ENCODE measurements at places on chromosomes 3 and 15.

GRCh38 chr15:29055876-29056275 is 170.1 kb downstream of the APBA2 start:
- no peak for DNase-seq

DNA sequence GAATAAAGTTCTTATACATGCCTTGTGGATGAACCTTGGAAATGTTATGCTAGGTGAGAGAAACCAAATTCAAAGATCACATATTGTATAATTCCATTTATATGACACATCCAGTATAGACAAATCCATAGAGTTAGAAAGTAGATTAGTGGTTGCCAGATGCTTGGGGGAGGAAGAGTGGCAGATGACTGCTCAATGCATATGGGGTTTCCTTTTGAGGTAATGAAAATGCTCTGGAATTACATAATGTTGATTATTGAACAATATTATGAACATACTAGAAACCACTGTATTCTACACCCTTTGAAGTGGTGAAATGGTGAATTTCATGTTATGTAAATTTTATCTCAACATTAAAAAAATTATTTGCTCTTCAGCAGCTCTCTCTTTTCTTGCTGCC is 100.8 kb downstream of the DHX36 start:
- no peak for DNase-seq

- DNase-seq, result no peak
These were observed 643 bp downstream of the MYO5A start for GRCh38 chr15:52527911-52528563.

- no peak for DNase-seq
These were observed 6.0 kb downstream of the IL1RAP start for GRCh38 chr3:190519886-190520285.

DNA sequence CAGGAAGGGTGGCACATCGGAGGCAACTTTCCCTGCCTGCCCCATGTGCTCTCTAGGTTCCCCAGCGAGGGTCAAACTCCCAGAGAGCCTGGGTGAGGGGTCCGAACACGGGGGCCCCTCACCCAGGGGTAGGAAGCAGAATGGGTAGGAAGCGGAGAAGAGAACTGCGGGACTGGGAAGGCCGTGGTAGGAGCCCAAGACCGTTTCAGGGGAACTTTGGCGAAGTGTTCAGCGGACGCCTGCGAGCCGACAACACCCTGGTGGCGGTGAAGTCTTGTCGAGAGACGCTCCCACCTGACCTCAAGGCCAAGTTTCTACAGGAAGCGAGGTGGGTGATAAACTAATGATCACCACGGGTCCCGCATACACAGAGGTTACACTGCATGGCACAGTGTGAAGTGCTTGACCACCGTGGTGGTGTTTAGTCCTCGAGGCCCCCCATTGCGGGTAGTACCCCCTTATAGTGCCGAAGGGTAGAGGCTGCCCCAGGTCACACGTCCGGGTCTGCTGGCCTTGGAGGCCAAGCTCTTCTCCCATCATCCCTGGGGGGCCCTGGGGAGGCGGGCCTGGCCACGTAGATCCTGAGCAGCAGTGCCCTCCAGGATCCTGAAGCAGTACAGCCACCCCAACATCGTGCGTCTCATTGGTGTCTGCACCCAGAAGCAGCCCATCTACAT is 8.3 kb downstream of the FES start:
- DNase-seq, result no peak

DNA sequence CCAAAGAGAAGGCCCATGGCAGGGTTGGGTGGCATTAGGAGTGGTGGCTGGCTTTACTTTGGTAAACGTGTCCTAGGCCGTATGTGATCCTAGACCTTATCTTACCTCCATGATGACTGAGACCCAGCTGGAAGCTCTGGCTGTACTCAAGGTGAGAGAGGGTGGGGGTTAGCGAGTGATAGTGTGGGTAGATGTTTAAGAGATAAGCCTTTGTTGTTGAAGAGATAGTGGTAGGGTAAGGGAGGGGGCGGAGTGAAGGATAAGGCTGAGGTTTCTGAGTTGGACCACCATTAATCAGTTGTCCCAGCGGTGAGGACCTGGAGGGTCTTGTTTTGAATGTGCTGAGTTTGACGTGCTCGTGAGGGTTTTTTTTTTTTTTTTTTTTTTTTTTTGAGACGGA is 61.5 kb upstream of the ULK4 start:
- no peak for DNase-seq
